Heart left ventricle (tissue), 16 donors: ENCODE measurements at places on chromosomes 2 and 18. TPM values are rescaled to one million over a fixed set of nuclear protein-coding genes. Genes with fewer than 3 reads are reported as not detected.

Gene CCDC141
- 126 TPM for total RNA-seq

Gene TMEM214
- 37.8 TPM for total RNA-seq

Gene DOCK10
- 5.4 TPM for total RNA-seq

Gene ASB18
- 12.7 TPM for total RNA-seq

Gene DES
- 9,618 TPM for total RNA-seq

Gene BOK
- 2.5 TPM for total RNA-seq

Gene C2orf78
- not detected for total RNA-seq

Gene CCDC68
- total RNA-seq = 2.5 TPM

Gene TMEM247
- not detected for total RNA-seq

Gene BOLL
- 0.21 TPM for total RNA-seq

Gene UGT1A1
- total RNA-seq = not detected

Gene CARF
- total RNA-seq = 5.2 TPM

Gene MROH2A
- not detected for total RNA-seq

Gene ST6GAL2
- 0.75 TPM for total RNA-seq

Gene GAL3ST2
- total RNA-seq = not detected

GRCh38 chr2:192498747-192499146 lies 304.0 kb upstream of the TMEFF2 start:
- H3K27ac ChIP-seq = no peak overlapping the region
- no peaks in the 10 kb centered on the region for H3K27me3 ChIP-seq
- H3K36me3 ChIP-seq = no peaks in the 10 kb centered on the region
- no peak for DNase-seq

DNA sequence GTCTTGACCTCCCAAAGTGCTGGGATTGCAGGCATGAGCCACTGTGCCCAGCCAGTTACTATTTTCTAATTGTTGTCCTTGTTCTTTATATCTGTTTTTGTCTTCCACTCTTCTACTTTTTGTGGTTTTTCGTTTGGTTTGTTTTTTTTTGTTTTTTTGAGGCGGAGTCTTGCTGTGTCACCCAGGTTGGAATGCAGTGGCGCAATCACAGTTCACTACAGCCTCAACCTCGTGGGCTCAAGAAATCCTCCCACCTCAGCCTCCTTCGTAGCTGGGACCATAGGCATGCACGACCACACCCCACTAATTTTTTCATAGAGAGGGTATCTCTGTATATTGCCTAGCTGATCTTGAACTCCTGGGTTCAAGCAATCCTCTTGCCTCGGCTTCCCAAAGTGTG lies 100.7 kb downstream of the EHBP1 start:
- H3K4me1 ChIP-seq = no peaks in the 10 kb centered on the region
- H3K4me3 ChIP-seq = no peak overlapping the region
- H3K36me3 ChIP-seq = no peaks in the 10 kb centered on the region
- DNase-seq = no peak
- H3K27me3 ChIP-seq = no peaks in the 10 kb centered on the region

DNA sequence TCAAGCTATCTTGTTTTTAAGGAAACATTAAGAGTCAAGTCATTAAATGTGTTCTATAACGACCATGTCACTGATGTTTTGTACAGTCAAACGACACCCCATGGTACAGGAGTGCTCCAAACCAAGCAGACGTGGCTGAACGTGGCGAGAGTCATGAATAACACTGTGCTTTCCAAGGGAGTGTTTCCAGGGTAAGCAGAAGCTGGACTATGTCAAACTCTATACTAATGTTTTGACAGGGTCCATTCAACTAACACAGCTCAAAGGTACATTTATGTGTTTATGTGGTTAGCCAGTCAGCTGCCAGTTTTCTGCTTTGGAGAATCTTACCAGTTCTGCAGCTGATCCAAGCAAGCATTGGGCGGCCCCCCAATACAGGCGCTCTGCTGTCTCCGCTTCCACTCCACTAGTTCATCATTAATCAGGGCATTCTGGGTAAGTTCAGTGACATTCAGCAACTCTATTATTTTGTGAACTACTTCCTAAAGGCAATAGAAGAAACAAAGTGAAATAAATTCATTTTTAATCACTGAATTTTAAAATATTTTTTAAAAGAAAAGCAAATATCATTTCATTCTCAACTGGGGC lies 16.4 kb downstream of the STAT1 start:
- H3K27ac ChIP-seq = peak overlapping the region; percentile 61
- H3K27me3 ChIP-seq = no peaks in the 10 kb centered on the region
- peaks cover 91% of the 10 kb centered on the region for H3K36me3 ChIP-seq
- no peaks in the 10 kb centered on the region for H3K4me1 ChIP-seq
- no peak overlapping the region for H3K4me3 ChIP-seq

DNA sequence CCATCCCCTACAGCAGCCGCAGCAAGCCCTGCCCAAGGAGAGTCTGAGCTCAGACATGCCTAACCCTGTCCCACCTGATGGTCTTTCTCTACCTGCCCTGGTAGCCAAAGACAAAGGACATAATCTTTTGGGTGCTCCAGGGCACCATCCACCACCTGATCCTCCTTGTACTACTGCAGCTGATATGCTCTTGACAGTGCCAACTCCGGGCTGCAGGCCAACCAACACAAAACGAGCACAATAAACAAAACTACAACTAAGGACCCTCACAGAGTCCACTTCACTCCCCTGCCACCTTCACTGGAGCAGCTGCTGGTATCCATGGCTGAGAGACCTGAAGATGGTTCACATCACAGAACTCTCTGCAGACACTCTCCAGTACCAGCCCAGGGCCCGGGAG lies 106.3 kb downstream of the GRB14 start:
- H3K36me3 ChIP-seq = no peaks in the 10 kb centered on the region
- no peak overlapping the region for H3K4me3 ChIP-seq
- H3K27me3 ChIP-seq = no peaks in the 10 kb centered on the region
- no peak for DNase-seq
- no peaks in the 10 kb centered on the region for H3K4me1 ChIP-seq
- H3K27ac ChIP-seq = no peak overlapping the region

DNA sequence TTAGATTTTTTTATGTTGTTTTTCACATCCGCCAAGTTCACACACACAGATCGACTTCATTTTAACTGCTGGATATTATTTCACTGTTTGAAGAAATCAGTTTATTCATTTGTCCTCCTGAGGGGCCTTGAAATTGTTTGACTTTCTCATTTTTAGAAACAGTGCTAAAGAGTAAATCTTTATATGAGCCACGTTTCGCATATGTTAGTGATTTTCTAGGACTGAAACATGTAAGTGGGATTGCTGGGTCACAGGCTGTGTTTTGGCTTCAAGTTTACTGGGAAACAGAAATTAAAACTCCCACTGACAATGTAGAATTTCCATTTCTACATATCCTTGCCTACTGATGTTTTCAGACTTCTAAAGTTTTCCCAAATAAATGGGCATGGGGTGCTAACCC lies 363.8 kb downstream of the NCKAP5 start:
- H3K4me1 ChIP-seq = no peaks in the 10 kb centered on the region
- no peaks in the 10 kb centered on the region for H3K36me3 ChIP-seq
- no peak for DNase-seq
- H3K27ac ChIP-seq = no peak overlapping the region
- H3K4me3 ChIP-seq = no peak overlapping the region

- peaks cover 21% of the 10 kb centered on the region for H3K4me1 ChIP-seq
- H3K36me3 ChIP-seq = peaks cover 8% of the 10 kb centered on the region
- DNase-seq = no peak
- no peaks in the 10 kb centered on the region for H3K27me3 ChIP-seq
- no peak overlapping the region for H3K27ac ChIP-seq
- no peak overlapping the region for H3K4me3 ChIP-seq
These were observed 68.7 kb downstream of the STK39 start for GRCh38 chr2:168178520-168179324.

- H3K27ac ChIP-seq = no peak overlapping the region
- no peaks in the 10 kb centered on the region for H3K27me3 ChIP-seq
- H3K4me1 ChIP-seq = no peaks in the 10 kb centered on the region
- H3K36me3 ChIP-seq = no peaks in the 10 kb centered on the region
These were observed 455.4 kb upstream of the HNMT start for GRCh38 chr2:137508739-137509384.

- H3K4me3 ChIP-seq = no peak overlapping the region
- no peaks in the 10 kb centered on the region for H3K36me3 ChIP-seq
- H3K27me3 ChIP-seq = no peaks in the 10 kb centered on the region
- DNase-seq = no peak
These were observed 125.4 kb downstream of the CELF4 start for GRCh38 chr18:37440206-37440605.

GRCh38 chr2:19617257-19617848 lies 258.9 kb upstream of the OSR1 start:
- H3K36me3 ChIP-seq = no peaks in the 10 kb centered on the region
- H3K27ac ChIP-seq = no peak overlapping the region
- no peak for DNase-seq
- H3K27me3 ChIP-seq = no peaks in the 10 kb centered on the region
- no peaks in the 10 kb centered on the region for H3K4me1 ChIP-seq

DNA sequence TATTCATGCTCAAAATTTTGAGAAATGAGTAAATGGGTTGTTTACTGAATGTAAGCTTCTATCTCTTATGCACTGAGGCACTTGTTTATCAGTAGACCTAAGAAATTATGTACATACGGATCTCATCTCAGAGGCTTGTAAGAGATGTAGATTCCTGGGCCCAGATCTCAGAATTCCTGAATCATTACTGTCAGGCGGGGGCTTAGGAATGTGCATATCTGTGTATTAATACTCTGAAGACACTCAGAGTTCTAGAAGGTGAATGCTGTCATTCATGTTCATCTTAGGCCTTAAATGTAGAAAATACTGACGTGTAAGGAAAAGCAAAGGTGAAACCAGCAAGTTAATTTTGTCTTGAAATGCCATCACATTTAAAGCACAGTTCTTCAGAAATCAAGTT lies 169.6 kb downstream of the FMNL2 start:
- DNase-seq = no peak
- no peaks in the 10 kb centered on the region for H3K27me3 ChIP-seq
- peak overlapping the region; percentile 41 for H3K27ac ChIP-seq

DNA sequence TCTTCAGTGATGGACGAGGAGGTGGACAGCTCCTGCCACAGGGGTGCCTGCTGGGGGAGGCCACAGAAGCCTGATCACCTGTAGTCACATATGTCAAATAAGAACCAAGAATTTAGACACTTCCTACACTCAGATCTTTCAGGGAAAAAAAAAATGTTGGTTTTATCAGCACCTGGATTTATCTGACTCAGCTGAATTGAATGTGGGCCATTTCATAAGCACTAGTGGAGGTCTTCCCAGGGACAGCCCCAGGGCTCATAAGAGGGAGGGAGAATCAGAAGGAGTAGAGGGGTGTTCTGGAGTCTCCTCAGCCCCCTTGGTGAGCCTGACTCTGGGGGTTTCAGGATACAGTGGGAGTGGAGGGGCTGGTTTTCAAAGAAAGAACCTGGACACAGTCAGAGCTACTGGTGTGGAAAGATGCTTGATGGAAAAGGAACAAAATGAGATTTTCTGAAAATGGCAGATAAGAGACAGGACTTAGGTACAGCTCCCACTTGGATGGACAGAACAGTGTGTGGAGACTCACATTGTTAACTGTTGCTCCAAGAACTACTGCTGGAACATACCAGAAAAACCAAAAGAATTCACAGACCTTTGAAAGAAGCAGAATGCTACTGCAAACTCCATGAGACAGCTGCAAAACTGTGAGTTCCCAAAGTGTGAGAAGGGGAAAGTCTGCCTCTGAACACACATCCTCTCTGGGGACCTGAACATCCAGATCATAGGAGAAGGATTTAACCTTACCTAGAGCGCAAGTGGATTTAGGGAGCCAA lies 45.4 kb downstream of the LCT start:
- no peak overlapping the region for H3K27ac ChIP-seq
- no peaks in the 10 kb centered on the region for H3K4me1 ChIP-seq
- no peaks in the 10 kb centered on the region for H3K36me3 ChIP-seq
- H3K27me3 ChIP-seq = no peaks in the 10 kb centered on the region
- DNase-seq = no peak

GRCh38 chr18:76233876-76234675 lies 261.0 kb downstream of the ZNF516 start:
- no peaks in the 10 kb centered on the region for H3K36me3 ChIP-seq
- H3K27me3 ChIP-seq = no peaks in the 10 kb centered on the region
- no peak overlapping the region for H3K27ac ChIP-seq

DNA sequence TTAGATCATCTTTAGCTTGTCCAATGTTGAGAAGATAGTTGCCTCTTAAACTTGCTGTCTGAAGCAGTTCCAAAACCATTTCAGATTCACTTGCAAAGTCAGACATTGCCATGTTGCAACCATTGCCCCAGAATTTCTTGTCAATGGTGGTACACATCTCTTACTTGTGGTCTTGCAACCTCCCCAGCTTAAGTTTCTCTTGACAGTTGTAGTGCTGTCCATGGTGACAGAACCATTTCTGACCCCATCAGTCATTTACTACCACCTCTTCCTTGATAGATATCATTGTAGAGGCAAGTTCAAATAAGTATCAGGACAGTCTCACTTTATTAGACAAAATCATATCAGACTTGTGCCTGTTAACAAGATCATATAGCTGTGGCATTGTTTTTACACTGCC lies 407.2 kb upstream of the HNRNPA3 start:
- no peak overlapping the region for H3K27ac ChIP-seq
- DNase-seq = no peak
- no peaks in the 10 kb centered on the region for H3K27me3 ChIP-seq
- H3K4me1 ChIP-seq = no peaks in the 10 kb centered on the region
- no peaks in the 10 kb centered on the region for H3K36me3 ChIP-seq
- no peak overlapping the region for H3K4me3 ChIP-seq

- DNase-seq = no peak
- no peak overlapping the region for H3K4me3 ChIP-seq
- no peaks in the 10 kb centered on the region for H3K4me1 ChIP-seq
These were observed 14.3 kb downstream of the GFPT1 start for GRCh38 chr2:69372767-69373166.

DNA sequence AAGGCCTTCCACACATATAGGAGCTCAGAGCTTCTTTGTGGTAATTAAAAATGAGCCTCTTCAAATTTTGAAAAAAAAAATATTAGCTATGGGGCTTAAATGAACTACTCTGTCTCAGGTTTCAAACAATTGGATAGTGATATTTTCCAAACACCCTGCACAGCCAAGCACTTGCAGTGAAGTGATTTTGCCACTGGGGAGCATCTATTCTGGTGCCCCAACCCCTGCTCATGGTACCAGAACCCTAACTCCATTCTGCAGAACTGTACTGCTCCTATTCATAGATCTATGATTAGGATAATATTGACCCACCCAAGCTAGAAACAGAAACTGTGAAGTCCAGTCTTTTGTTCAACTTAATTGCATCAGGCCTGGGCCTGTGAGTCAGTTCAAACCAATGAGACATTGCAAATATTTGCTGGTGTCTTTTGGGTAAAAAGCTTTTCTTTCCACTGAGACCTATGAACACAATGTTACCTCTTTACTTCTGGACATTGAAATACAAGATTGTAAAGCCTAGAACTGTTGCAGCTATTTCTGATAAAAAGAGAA lies 324.0 kb downstream of the GALNT13 start:
- no peaks in the 10 kb centered on the region for H3K27me3 ChIP-seq
- no peak overlapping the region for H3K4me3 ChIP-seq
